ENCODE measurements at places on chromosomes 4 and X.

GRCh38 chr4:36206603-36207311, 37.6 kb downstream of the ARAP2 start:
- no peak for DNase-seq
- peaks cover 43% of the 10 kb centered on the region for H3K36me3 ChIP-seq
- no peaks in the 10 kb centered on the region for H3K27me3 ChIP-seq
- H3K4me3 ChIP-seq = no peak overlapping the region
- peaks cover 23% of the 10 kb centered on the region for H3K4me1 ChIP-seq

GRCh38 chrX:19212037-19212436, 89.8 kb upstream of the ADGRG2 start:
- no peaks in the 10 kb centered on the region for H3K36me3 ChIP-seq
- H3K27me3 ChIP-seq = peaks cover 3% of the 10 kb centered on the region
- H3K4me3 ChIP-seq = no peak overlapping the region
- DNase-seq = no peak

- no peaks in the 10 kb centered on the region for H3K4me1 ChIP-seq
- no peak overlapping the region for H3K4me3 ChIP-seq
- H3K27ac ChIP-seq = no peak overlapping the region
- no peak for DNase-seq
Observed at GRCh38 chr4:143294310-143294709, 42.4 kb upstream of the GAB1 start.

DNA sequence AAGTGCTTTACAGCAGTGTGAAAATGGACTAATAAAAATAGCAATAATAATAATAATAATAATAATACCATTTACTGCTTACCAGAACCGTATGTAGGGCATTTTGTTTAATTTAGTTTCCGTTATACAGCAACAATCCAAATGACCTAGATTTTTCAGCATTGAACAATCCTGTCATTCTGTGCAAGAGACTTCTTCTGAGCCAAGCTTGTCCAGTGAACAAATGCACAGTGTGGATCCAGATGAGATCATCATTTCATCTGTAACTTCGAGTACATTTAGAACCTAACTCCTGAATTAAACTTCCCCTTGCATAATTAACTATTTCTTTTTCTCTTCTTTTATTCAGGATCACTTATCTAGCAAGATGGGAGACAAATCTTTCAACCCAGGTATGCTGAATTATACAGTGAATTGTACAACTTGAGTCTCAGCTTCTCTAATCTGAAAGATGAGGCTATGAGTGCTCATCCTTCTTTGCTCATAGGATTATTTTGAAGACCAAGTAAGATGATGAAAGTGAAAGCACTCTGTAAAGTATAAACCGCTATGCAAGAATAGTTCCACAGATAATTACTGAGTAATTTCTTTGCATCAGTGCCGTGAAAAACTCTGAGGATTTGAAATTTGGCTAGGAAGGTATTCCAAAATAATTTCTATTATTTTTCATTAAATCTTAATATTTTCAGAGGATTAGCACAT, 6.6 kb downstream of the CLNK start:
- H3K27ac ChIP-seq = no peak overlapping the region
- no peaks in the 10 kb centered on the region for H3K27me3 ChIP-seq
- no peak for DNase-seq
- no peak overlapping the region for H3K4me3 ChIP-seq
- H3K4me1 ChIP-seq = peaks cover 36% of the 10 kb centered on the region

DNA sequence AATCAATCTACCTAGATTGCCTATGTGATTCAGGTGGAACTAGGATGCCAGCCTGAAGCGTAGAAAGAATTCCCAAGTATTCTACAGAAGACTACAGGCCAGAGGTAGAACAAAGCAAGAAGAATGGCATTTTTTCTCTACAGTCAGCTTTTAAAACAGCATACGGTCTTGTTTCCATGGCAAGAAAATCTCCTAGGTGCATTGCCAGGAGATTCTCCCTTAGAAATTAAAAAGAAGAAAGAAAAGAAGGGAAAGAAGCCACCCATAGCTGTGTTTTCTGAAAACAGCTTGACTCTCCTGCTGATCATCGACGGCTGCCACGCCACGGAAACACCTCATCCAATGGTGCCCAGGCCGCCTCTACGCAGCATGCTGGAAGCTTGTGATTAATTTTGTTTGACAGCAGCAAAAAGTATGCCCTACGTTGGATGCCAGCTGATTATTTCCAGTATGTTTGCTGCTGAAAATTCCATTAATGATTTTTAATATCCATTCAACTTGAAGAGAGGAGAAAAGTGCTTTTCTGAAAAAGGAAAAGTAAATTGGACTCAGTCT, 24.1 kb downstream of the ANK2 start:
- no peak overlapping the region for H3K27ac ChIP-seq
- DNase-seq = no peak
- H3K27me3 ChIP-seq = no peaks in the 10 kb centered on the region

- no peaks in the 10 kb centered on the region for H3K36me3 ChIP-seq
- peaks cover 12% of the 10 kb centered on the region for H3K4me1 ChIP-seq
- peaks cover 37% of the 10 kb centered on the region for H3K27me3 ChIP-seq
- peak within 1 kb of the TSS; percentile 63 for H3K27ac ChIP-seq
Observed at GRCh38 chr4:120922381-120923206, at the start of gene PRDM5. TSS of gene PRDM5 (minus strand) at chr4:120922726. CDS start at chr4:120922608, 118 bp downstream.

- H3K36me3 ChIP-seq = peaks cover 36% of the 10 kb centered on the region
- no peak overlapping the region for H3K27ac ChIP-seq
- DNase-seq = no peak
- H3K4me3 ChIP-seq = no peak overlapping the region
- peaks cover 17% of the 10 kb centered on the region for H3K4me1 ChIP-seq
- H3K27me3 ChIP-seq = no peaks in the 10 kb centered on the region
Observed at GRCh38 chr4:55438314-55438713, 42.6 kb downstream of the TMEM165 start.

GRCh38 chr4:36142504-36142903, 101.8 kb downstream of the ARAP2 start:
- no peak overlapping the region for H3K27ac ChIP-seq
- H3K36me3 ChIP-seq = peaks cover 44% of the 10 kb centered on the region
- no peaks in the 10 kb centered on the region for H3K27me3 ChIP-seq
- no peak overlapping the region for H3K4me3 ChIP-seq
- no peaks in the 10 kb centered on the region for H3K4me1 ChIP-seq

- H3K4me1 ChIP-seq = no peaks in the 10 kb centered on the region
- H3K27ac ChIP-seq = no peak overlapping the region
- no peak for DNase-seq
Observed at GRCh38 chr4:80918004-80918403, 112.5 kb upstream of the BMP3 start.

DNA sequence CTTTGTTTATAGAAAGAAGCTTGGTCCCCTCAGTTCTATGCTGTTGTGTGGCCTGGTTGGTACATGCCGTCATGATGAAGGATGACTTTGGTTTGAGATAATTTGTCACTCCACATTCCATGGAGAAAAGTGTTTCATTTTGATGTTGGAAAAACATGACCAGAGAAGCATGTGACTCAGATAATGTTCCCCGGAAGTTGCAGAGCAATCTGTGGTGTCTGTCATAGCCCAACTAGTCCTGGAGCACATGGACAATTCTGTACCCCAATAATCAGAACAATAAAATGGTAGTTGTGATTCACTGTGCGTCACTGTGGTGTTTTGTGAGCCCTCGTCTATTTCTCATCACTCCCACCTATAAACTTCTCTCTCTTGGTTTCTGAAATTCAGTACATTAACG, 85.1 kb downstream of the PDK3 start:
- no peak for DNase-seq
- no peaks in the 10 kb centered on the region for H3K4me1 ChIP-seq
- peaks cover under 1% of the 10 kb centered on the region for H3K27me3 ChIP-seq
- no peaks in the 10 kb centered on the region for H3K36me3 ChIP-seq
- no peak overlapping the region for H3K4me3 ChIP-seq
- no peak overlapping the region for H3K27ac ChIP-seq

DNA sequence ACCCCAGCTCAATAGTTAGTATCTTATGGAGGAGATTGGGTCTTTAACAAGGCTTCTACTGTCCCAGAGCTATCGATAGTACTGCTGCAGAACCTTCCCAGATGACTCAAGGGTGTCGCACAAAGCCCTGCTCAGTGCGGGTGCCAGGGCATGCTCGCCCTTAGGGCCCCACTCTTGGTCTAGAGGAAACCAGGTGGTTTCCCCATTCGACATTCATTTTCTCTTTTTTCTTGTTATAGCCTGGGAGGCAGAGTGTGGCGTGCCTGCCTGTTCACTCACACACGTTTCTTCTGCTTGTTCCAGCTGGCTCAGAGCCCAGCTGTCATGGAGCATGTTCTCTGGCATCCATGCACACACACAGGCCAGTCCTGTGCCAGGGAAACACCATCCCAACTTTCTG, 144.5 kb downstream of the SMIM20 start:
- H3K36me3 ChIP-seq = no peaks in the 10 kb centered on the region
- peaks cover 24% of the 10 kb centered on the region for H3K27me3 ChIP-seq
- no peak overlapping the region for H3K4me3 ChIP-seq
- no peak overlapping the region for H3K27ac ChIP-seq

DNA sequence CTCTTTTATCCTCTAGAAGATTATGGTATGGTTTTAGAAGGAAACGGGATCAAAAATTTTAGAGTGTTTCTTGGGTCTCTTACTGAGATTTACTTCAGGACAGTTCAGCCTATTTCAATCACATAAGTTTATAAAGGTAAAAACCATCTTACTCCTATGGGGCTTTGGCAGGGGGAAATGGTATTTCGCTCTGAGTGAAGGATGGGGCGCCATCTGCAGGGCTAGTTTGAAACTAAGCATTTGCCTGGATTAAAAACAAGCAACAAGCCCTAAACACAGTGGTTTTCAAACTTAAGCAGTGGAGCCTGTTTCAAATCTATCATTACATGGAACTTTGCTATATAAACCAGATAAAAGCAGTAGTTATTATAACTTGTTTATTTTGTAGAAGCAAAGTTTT, 361.5 kb upstream of the FMR1 start:
- no peaks in the 10 kb centered on the region for H3K27me3 ChIP-seq
- H3K27ac ChIP-seq = no peak overlapping the region
- no peak for DNase-seq
- no peaks in the 10 kb centered on the region for H3K36me3 ChIP-seq

GRCh38 chr4:15882675-15883086, 55.9 kb downstream of the FGFBP1 start:
- no peak overlapping the region for H3K27ac ChIP-seq
- peaks cover 19% of the 10 kb centered on the region for H3K27me3 ChIP-seq
- H3K36me3 ChIP-seq = peaks cover 2% of the 10 kb centered on the region
- no peaks in the 10 kb centered on the region for H3K4me1 ChIP-seq

All from activated naive CD4-positive, alpha-beta T cell treated with anti-CD3 and anti-CD28 coated beads, Interleukin-2, amount 10 ng/mL, durations not matched to agents 7 days and 5 days (primary cell).